Cardiac muscle cell (in vitro differentiated cells and primary cell): ENCODE measurements at places on chromosomes 12 and 14. TPM values are rescaled to one million over a fixed set of nuclear protein-coding genes. Genes with fewer than 3 reads are reported as not detected.

DNA sequence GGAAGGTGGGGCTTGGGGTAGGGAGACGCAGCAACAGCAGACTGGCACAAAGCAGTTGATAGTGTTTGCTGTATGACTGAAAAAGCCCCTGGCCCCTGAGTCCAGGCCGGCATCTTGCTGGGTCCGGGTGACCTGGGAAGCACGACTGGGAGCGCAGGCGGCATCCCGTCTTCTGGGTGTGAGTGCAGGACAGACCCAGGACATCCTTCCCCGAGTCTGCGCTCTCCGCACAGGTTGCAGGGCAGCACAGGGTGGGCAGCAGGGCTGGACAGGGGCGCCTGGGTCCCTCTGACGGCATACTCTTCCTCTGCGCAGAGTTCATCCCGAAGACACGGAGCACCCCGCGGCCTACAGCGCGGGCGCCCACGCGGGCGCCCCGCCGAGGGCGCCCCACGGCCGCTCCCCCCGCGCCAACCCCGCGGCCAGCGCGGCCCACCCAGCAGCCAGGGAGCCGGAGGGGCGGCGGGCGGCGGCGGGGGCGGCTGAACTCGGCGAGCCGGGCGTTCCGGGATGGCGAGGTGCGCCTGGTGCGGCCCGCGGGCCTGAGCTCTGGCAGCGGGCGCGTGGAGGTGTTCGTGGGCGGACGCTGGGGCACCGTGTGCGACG, 9.2 kb upstream of the CYP46A1 start:
- no peak for DNase-seq

DNA sequence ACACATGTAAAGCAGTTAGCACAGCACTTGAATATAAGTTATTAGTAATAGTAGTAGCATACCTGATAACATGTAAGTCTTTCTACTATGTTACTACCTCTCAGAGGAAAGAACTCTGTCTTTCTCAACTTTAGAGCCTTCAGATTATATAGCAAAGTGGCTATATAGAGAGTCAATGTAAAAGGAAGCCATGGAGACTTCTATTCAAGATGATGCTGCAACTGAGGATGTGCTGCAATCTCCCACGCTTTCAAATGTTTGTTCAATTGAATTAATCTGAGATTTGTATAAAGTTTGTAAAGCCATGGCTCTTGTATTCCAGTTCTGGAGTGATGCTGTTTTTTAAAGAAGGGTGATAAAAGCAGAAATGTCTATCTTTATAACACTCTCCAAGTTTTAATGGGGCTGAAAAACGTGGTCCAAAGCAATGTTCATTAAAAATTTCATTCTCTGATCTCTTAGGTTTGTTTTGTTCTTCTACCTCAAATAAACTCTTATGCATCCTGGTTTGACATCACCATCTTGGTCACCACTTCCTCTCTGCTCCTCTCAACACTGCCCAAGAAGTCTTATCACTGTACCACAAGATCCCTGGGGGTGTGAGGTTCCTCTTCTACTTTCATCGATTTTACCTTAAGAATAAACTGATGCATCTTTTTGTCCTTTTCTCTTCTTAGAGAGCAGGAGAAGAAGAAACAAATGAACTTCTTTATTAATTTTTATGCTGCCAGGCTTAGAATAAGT, 40.6 kb downstream of the C12orf42 start:
- DNase-seq = no peak

Gene TEX52
- total RNA-seq = not detected in 2 replicates

Gene SAMD15
- 2.2 and 3.6 TPM in 2 replicates for total RNA-seq
